NCI-H524 treated with DMSO at 0.1 percent for 48 hours (cell line): ENCODE measurements at places on chromosomes 11 and 22.

GRCh38 chr11:12392672-12393071 lies 15.3 kb downstream of the PARVA start:
- no peak for DNase-seq

DNA sequence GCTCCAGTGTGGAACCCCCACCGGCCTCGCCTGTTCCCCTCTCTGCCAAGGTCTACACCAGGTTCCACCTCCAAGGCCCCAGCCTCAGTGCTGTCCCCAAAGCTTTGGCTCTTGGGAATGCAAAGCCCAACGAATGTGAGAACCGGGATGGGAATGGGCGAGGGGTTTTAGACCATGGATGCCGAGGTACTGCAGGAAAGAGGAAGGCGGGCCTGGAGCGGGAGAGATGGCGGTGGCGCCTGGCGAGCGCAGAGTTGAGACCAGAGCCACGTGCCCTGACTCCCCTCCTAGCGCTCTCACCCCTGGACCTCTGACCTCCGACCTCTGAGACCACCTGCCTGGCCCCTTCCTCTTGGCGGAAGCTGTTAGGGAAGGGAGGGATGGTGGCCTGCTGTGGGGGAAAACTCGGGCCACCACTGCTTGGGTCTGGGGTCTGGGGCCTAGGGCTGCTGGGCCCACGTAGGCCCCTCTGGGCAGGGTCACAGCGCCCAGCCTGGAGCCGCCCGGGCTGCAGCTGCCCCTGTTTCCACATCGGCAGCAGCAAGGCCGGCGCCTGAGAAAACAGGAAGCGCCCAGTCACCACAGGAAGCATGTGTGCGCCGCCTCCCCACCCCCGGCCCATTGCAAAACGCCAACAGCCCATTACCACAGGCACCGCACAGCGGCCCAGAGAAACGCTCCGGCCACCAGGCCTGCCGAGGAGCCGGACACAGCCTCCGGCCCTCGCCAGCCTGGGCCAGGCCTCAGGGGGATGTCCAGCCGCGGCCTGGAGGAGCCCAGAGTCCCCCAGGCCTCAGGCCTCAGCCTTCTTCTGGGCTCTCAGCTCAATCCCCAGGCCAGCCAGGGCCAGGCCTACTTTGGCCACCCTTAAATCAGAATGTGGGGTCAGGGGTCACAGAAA lies 13.8 kb upstream of the SLC39A13 start:
- DNase-seq: no peak

DNA sequence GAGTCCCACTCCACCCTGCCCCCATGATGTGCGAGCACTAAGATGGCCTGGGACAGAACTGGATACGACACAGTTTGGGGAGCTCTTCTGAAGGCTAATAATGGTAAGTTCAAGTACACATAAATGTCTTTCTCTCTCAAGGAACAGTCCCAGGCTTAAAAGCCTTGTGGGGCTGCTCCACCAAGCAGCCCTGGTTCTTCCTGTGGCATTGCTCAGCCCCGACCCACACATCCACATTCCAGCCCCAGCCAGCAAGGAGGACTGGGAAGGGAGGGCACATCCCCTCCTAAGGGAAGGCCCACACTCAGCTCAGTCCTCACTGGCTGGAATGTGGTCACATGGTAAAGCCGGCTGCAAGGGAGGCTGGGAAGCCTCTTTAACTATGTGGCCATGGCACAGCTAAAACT lies 13.3 kb upstream of the MB start:
- no peak for DNase-seq

- no peak for DNase-seq
Observed at GRCh38 chr11:47659276-47659675, 16.9 kb upstream of the MTCH2 start.

- no peak for DNase-seq
Observed at GRCh38 chr11:22466809-22467208, 128.6 kb downstream of the SLC17A6 start.

GRCh38 chr22:38309614-38310517 lies 7.4 kb downstream of the CSNK1E start:
- no peak for DNase-seq

DNA sequence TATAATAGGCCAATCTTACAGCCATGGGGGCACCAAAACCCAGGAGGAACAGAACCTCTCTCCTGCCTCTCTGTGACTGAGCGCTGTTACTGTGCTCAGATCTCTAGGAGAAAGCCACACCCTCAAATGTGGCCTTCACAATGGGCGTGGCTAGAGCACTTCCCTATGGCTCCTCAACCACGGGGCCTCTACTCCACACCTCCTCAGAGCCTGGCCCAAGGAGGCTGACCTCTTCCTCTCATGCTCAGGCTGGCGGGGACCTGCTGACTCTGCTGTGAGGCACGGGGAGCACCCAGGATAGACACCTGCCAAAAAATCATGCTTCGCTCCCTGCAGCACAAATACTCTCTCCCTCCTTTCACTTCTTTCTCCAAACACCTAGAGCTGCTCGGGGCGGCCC lies 41.0 kb downstream of the C11orf58 start:
- DNase-seq: no peak

DNA sequence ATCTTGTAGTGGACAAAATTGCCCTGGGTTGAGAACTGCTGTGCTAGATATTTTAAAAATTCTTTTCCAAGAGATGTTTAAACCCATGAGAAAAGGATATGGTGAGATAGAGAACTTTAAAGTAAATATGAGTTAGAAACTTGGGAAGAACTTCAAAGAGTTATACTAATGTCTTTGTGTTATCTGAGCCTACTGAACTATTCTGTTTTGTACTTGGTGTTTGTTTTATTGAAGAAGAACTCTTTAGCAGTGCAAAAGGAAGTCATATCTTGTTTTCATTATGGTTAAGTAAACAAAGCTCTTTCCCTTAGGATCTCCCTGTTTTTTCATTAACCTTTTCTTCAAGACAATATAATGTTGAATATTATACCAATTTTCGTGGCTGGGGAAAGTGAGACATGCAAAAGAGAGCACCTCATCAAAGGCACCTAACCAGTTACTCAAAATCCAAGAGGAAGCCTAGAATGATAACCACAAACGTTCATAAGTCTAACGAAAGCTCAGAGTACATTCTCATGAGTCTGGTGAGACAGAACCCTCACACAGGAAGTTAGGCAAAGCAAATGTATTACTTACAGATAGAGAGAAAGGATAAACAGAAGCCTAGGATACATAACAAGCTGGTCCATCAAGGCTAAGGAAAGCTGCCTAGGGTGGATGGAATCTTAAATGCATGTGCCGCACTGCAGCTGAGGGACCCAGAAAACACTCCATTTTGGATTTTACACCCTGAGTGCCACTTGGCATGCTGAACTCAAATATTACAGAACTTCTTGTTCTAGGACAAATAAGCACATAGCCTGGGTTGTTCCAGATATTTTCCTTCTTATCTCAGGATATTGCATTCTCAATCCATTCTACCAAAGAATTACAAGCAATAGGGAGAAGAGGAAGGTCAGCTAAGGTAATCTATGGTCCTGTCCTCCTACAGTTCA lies 112.5 kb upstream of the ANO3 start:
- DNase-seq: no peak

DNA sequence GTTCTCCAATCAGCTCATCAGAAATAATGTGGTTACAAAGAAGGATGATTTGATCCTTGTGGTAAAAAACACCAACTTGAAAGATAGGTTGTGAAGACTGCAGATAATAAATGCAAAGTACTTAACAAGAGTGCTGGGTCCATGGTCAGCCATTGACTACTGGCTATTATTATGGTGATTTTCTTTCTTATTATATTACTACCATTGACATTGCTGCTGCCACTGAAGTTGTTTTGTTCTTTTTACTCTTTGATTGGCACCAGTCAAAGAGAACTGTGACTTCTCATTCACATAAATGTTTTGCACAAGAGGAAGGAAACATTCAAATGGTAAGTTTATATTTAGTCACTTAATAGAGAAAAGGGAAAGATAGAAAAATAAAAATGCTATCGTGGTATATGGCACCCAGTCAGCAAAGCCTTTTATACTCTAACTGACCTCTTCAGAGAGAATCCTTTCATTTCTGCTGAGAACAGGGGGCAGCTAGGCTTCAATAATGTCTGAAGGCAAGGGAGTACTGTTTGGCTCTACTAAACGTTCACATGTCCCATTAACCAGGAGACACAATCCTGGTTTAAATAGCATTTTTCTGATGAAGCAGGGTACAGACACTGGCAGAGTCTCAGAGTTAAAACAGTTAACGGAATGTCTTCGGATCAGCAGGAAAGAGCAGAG lies 64.8 kb downstream of the LRRC4C start:
- DNase-seq: no peak

DNA sequence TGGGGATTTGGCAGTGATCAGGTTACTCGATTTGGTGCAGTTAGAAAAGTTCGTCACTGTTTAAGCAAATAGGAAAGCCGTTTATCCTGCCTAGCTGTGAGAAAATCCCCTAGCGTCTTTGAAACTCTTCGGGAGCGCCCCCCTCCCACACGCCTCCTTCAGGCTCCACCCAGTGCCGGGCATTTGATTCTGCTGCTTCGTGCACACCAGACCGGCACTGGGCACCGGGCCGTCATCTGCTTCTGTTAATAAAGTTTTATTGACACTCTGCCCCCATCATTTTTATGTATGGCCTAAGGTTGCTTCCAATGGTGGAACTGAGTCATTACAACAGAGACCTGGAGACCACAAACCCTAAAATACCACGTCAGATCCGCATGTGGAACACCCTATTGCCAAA lies 50.9 kb downstream of the IGF2 start:
- no peak for DNase-seq

DNA sequence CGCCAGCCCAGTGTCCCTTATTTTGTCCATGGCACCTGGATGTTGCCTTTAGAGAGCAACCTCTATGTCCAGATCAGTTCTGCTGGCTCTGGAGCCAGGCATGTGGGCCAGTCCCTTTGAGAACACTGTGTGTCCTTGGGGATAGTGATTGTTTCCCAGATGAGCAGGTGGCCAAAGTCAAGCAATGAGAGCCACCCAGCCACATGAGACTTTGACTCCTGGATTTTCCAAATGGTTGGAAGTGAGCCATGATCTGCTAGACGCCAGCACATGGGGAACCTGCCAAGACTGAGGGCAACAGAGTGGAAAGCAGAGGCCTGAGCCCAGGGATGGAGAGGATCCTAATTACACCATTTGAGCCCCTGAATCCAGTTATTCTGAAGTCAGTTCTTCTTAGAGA lies 479.8 kb downstream of the OPCML start:
- no peak for DNase-seq

- no peak for DNase-seq
Observed at GRCh38 chr11:104003491-104003890, 32.9 kb upstream of the DDI1 start.

- DNase-seq: no peak
Observed at GRCh38 chr11:117179048-117179999, 781 bp downstream of the SIDT2 start.

DNA sequence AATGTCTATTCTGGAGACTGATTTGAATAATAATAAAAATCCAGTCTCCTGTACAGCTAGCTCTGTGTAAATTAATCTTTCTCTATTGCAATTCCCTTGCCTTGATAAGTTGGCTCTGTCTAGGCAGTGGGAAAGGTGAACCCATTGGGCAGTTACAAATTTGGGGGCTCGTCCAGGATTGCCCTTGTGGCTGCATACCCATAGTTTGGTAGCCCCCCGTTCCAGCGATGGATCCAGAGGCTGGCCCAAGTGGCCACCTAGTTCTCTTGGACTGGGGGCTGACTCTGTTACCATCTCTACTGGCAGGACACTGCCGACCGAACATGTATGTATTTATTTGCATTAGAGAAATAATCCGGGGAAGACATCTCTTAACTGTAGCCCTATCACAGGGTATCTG lies 326.2 kb upstream of the PDGFD start:
- DNase-seq: no peak

- DNase-seq: no peak
Observed at GRCh38 chr11:85845124-85845631, 10.0 kb upstream of the CCDC83 start.

- DNase-seq: no peak
Observed at GRCh38 chr11:93822359-93822758, 28.1 kb downstream of the VSTM5 start.

DNA sequence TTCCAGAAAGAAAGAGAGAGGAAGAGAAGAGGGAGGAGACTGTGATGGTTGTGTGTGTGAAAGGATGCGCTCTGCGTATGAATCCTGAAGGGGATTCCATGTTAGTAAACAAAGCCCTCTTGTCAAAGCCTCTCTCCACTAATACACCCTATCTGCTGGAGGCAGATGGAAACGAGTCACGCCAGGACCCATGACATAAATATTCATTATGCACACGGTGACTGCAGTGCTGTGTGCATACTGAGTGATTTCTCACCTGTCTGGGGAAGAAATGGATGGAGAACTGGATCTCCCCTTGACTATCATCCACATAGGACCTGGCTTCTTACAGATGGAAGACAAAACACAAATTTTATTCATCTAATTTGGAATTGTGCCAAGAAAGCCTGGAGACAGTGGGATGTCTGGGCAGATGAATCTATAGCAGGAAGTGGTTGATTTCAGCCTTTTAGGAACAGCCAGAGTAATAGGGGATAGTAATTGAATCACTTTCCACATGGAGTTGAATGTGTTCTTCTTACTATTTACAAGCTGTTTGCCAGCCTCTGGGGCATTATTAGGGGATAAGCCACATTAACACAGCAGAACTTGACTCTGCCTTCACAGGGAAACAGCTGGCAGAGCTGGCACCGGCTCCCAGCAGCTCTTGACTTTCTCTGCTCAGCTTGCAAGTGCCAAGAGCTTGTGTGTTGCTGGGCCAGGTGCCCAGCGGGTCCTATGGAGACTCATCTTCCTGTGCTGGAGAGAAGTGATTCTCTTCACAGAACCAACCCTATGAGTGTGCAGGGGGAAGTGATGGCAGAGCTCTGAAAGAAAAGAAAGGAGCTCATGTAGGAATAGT lies 9.0 kb downstream of the MTNR1B start:
- peak; percentile 77 for DNase-seq

DNA sequence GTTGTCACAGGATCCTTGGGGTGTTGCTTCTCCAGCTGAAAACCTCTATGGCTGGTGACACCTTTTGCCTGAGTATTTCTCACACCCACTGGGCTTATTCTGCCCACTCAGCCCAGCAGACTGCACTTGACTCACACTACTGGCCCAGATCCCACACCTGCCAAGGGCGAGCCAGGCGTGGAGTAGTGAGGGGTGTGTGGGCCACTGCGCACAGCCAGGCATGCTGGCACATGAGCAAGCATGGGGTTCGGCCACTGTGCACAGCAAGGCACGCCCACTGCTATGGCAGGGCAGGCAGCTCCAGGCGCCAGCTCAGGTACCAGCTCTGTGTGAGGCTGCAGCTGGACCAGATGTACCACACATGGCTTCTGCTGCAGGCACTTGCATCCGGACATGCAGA lies 116.5 kb upstream of the MTNR1B start:
- DNase-seq: no peak

- no peak for DNase-seq
Observed at GRCh38 chr11:32262367-32262766, 171.5 kb downstream of the RCN1 start.
